ENCODE measurements at places on chromosomes 13 and 19. TPM values are rescaled to one million over a fixed set of nuclear protein-coding genes. Genes with fewer than 3 reads are reported as not detected.

The DLL3 gene
- 0.28 TPM for total RNA-seq

GRCh38 chr19:12034620-12035019, 859 bp downstream of the ZNF433 start:
- DNase-seq: no peak

DNA sequence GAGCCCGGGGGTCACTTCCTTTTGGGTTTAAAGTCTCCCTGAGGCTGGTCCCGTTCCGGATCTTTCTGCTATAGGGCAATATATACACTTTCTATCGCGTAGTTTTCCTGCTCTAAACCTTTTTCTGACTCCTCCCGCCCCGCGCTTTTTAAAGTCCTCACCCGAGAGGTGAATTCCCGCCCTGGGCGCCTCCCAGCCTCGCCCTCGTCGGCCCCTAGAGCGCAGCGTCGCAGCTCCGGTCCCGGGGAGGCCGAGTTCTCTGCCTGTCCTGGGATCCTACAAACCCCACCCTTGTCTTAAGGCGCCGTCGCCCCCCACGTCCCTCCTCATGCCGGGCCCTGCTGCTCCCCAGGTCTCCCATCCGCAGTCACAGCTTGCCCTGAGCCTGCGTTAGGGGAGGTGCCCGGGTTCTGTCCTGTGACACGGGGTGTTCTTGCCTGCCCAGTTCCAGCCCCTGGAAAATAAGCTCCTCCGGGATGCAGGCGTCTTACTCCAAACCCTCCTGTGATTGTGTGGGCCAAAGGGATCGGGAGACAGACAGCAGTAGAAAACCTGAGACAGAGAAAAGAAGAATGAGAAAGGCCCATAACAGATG, 491 bp downstream of the ZNF525 start:
- DNase-seq: no peak

DNA sequence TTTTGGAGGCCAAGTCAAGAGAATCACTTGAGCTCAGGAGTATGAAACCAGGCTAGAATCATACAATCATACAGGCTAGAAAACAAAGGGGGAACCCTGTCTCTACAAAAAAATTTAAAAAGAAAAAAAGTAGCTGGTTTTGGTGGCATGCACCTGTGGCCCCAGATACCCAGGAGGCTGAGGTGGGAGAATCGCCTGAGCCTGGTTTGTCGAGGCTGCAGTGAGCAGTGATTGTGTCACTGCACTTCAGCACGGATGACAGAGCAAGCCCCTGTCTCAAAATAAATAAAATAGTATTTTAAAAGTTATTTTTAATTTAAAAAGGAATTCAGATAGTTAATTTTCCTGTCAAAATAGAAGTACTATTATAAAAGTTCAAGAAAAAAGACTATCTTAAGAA, 369.1 kb upstream of the SLITRK5 start:
- DNase-seq: no peak

- no peak for DNase-seq
These were observed 661 bp upstream of the MIR17HG start for GRCh38 chr13:91346850-91347201.

GRCh38 chr19:49441210-49441959, at the start of gene SLC17A7:
Gene SLC17A7, minus strand, starts transcription at chr19:49441527. Its CDS starts 148 bp downstream, at chr19:49441379.
- no peak for DNase-seq

GRCh38 chr19:13937479-13938300, 527 bp downstream of the PODNL1 start:
- no peak for DNase-seq

The SETDB2 gene
- 5.7 TPM for total RNA-seq

The ATP4A gene
- total RNA-seq: not detected

GRCh38 chr13:60716313-60716712, 319.3 kb downstream of the TDRD3 start:
- DNase-seq: no peak

Measured in IMR-90 (cell line).